ENCODE measurements at places on chromosomes 16 and 17.

DNA sequence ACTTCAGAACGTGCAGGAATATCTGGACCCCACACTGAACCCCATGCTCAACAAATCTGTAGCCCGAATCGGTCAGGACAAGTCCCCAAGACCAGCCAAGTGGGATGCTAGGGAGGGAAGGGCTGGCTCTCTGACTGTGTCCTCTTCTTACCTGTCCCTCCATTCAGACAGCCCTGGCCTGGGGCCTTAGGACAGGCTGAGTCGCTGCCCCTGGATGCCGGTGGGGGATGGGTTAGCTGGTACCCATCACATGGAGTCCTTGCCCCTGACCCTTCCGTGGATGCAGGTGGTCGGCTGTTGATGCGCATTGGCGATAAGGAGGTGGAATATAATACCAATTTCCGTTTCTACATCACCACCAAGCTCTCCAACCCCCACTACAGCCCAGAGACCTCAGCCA lies 16.0 kb upstream of the KDM6B start:
- DNase-seq, result no peak

- no peak for DNase-seq
Observed at GRCh38 chr17:73325527-73325842, 13.7 kb upstream of the CDC42EP4 start.

GRCh38 chr16:54175552-54176375 lies 110.8 kb downstream of the IRX3 start:
- no peak for DNase-seq

DNA sequence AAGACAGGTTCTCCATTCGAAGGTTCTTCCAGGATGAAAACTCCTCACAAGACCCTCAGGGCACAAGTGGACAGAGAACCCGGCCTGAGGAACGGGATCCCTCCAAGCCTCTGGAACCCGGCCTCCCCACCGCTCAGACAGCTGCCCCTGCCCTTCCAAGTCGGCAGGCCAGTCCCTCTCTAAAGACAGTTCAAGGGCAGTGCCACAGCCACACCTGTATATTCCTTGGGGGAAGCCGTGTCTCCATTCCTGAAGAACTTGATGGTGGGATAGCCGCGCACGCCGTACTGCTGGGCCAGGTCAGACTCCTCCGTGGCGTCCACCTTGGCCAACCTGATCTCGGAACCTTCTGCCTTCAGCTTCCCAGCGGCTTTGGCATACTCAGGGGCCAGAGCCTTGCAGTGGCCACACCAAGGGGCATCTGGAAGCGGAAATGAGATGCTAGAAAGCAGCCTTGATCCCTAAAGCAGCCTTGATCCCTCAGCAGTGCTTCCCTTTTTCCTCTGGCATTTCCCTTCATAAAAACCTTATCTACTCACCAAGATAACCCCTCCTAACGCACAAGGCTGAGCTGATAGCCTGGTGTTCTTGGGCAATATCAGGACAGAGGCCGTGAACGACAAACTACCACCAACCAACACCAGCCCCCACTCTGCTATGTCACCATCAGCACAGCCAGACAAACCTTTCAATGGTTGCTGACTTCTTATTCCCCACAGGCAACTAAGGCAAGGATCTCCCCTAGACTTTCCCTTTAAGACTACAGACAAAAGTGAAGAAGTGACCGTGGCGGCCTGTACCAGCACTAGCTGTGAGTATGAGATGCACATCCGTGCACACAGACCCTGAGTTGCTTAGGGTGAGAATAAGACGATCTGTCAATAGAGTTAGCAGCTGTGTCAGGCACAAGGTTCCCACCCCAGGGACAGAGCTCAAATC lies 1.1 kb downstream of the P4HB start:
- peak; percentile 20 for DNase-seq

DNA sequence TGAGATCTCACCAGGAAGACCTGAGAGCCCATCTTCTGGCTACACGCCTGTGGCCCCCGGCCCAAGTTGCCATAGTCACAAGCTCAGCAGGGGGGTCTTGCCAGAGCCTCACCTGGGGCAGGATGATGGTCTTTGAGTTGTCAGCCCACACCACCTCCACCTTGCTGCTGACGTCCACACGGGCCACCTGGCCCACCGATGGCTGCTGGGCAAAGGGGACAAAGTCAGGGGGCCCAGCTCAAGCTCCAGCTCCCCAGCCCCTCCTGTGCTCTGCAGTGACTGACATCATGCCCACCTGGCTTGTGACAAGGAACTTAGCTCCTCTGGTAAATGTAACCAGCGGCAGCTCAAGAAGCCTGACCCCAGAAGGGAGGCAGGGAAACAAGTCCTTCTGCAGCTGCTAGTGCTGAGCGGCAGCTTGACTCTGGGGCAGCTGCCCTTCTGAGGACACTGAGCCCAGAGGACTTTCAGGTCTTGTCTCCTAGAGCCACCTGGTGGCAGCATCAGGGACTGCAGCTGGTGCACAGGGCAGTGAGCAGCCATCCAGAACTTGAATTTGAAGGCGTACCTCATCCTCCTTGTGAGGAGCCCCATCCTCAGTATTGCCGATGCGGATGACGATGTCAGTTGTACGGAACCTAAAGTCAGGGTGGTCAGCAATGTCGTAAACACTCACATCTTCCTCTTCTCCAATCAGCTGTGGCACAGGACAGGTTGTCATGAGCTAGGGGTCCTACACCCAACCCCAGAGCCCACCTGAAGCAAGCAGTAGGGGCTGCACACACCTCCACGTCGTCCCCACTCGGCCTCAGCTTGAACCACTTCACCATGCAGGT lies 13.5 kb downstream of the SPHK1 start:
- DNase-seq, result peak; percentile 86

DNA sequence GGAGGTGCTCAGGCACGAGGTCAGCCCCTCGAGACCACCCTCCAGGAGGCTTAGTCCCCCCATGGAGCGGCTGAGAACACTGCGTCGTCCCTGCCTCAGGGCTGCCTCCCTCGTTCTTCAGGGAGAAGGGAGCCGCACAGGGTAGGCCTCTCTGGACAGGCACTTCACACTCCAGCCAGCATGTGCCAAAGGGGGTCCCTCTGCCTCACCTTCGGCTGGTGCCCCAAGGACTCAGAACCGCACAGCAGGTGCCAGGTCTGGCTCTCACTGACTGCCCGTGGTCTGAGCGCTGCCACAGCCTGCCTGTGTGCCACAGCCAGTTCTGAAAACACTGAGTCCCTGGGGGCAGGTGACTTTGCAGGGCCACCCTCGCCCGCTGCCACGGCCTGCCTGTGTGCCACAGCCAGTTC lies 7.1 kb downstream of the P2RX5 start:
- DNase-seq, result no peak

DNA sequence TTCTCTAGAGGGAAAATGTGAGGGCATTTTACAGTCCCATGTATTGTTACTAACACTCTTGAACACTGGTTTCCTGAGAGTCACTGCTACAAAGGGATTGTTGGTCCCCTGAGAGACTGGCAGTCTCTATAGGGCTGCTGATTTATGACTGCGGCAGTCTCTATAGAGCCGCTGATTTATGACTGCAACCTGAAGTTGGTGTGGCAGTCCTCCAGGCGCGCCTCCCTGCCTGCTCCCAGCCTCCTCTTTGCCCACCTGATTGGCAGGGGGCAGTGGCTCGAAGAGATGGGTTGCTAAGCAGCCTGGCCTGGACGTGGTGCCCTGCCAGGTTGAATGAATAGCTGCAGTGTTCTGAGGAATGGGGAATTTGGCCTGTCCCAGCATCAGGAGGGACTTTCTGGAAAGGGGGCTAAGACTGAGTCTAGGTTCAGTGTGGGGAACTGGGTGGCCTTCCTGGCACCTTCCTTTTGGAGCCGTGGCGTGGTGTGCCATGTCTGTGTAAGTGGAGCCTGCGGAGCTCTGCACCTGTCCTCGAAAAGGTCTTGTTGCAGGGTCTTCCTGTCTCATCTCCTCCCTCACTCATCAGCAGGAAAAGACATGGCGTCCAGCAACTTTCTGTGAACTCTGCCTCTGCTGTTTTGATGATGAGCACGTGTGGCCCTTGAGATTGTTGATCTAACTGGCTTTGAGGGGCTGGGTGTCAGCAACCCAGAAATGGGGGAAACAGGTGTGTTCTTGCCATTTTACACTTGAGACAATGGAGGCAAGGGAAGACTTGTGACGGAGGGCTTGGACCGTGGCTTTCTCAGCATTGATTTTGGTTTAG lies 24.9 kb downstream of the SAP30BP start:
- DNase-seq, result no peak

GRCh38 chr16:56600398-56600999 lies 7.9 kb upstream of the MT2A start:
- peak; percentile 48 for DNase-seq
